ENCODE measurements at places on chromosomes 16 and 17.

DNA sequence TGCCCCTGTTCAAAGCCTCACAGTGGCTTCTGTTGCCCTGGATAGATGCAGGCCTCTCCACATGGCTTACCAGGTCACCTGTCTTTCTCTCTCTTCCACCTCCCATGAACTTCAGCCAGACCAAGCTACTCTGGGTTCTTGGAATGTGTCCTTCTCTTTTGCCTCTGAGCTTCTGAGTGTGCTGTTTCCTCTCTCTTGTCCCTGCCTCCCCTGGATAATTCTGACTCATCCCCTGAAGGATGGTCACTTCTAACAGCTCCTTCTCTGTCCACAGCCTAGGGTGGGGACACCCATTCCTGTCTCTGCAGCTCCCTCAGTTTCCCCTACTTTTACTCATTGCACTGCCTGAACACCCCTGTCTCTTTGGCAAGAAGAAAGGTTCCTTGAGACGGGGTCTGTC is 2.9 kb downstream of the GUCY2D start:
- no peak for DNase-seq

GRCh38 chr17:44310609-44311376 is 2.4 kb downstream of the RUNDC3A start:
- peak; percentile 61 for DNase-seq

GRCh38 chr16:27221576-27222248 is 18.4 kb downstream of the KDM8 start:
- no peak for DNase-seq

DNA sequence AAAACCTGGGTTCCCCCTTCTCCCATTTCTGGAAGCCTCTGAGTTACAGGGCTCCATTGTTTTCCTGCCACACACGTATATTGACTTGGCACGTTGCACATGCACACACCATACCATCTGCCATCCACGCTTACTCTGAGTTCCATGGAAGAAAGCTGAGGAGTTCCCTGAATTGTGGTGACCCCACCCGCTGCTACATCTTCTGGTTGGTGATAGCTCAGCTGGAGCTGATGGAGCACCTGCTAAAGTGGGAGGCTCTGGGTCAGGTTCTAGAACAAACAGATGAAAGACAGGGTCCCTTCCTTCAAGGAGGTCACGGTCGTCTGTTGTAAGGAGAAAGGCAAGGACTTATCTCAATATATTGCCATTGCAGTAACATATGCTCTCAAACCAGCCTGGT is 41.1 kb downstream of the TMEM11 start:
- no peak for DNase-seq

DNA sequence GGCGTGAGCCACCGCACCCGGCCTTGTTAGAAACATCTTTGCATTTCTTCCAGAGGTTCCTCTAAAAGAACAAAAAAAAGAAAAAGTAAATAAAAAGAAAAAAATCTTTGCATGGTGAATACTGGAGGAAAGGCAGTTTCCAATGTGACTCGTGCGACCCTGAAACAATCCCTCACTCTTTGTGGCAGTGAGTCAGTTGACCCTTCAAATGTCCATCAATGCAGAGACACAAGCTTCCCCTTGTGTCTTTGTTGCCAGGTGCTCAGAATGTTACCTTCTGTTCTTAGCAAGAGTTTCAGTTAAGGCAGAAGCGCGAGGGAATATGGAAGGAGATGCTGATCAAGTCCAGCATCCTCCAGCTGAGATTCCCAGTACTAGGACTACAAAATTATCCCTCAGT is 16.4 kb downstream of the CACNG4 start:
- DNase-seq = no peak

DNA sequence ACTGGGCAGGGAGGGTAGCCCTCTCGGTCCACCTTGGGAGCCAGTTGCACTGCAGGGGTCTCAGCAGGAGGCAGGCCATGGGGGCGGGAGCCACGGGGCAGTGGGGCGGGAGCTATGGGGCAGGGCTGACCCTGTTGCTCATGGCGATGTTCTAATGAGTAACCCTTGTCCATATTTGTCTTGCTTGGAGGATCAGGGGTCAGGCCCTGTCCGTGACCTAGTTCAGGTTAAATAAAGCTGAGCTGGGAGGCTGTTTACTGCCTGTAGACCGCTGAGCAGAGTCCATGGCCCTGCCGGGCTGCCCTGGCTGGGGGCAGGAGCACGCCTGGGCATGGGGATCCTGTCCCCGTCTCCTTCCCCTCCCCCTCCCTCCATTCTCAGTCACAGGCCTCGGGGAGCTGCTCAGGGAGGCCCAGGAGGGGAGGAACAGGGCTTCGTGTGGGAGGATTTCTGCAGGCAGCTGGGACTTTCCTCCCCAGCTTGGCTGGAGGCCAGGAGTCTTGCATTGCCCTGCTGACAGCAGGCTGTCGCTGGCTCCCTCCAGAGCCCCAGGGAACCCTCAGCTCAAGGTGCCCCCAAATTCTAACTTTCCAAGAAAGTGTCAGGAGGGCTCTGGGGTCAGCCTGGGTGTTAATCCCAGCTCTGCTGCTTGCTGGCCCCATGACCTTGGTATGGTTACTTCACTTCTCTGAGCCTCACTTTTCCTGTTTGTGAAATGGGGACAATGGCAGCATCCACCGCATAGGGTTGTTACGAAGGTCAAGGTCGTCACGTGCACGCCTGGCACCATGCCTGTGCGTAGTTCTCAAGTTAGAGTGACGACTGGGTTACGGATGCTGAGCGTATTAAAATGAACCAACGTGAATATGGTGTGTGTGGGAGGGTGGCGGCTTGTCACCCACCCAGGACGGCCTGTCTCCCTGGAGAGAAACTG is 6.1 kb upstream of the SERPINF2 start:
- DNase-seq = peak; percentile 42

GRCh38 chr17:41799366-41799765 is 12.4 kb downstream of the P3H4 start:
- DNase-seq = no peak

DNA sequence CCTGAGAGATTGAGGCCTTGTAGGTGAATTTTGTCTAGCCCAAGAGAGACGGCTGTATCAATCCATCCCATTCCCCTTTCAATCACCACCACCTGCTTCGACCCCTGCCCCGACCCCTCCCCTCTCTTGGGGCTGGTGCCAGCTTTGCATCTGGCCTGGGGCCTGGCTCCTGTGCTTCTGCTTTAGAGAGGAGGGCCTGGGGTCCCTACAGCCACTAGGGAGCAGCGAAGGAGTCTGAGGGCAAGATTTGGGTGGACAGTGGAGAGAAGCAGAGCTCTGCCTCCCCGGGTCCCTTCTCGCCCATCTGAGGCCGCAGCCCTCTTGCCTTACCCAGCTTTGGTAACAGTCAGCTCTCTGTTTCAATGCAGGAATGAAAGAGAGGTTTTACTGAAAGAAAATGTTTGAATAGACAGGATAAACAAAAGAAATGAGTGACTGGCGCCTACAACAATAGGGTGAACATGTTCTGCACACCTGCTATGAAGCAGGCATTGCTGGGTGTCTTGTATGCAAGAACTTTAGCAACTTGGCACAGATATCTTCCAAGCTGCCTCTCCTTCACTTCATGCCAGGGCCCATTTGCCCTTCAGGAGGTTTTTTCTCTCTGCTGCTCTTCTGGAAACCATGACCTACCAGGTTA is 57.4 kb downstream of the SLC47A1 start:
- DNase-seq = no peak

DNA sequence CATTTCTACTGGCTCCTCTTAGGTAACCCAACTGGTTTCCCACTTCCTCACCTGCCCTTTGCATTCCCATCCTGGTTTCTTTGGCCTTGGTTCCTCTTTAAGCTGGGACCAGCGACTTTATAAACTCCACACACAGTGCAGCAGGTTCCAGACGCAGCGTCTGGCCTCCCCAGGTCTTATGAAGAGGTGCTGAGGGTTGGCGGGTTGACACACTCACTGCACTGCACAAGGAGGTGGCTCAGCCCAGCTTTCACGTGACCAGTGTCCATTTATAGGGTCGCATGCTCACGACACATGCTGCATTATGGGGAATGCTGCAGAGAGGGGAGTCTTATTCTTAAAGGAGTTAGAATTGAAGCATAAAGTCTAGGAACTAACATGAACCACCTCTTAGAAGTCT is 70.8 kb downstream of the ZFHX3 start:
- no peak for DNase-seq

GRCh38 chr17:27895123-27895895 is 2.1 kb upstream of the LYRM9 start:
- no peak for DNase-seq

DNA sequence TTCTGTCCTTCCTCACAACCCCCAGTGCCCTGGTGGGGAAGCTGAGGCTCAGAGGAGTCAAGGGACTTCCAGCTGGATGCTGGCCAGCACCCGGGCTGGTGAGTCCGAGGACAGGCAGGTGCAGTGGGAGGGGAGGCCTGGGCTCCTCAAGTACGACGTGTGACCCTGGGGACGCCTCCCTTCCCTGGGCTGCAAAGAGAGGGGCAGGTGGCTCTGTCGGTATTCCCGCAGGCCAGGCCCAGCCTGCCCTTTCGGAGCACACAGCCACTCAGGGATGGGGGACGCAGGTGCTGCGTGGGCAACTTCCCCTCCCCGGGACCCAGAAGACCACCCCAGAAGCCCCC is 33.1 kb upstream of the PVALEF start:
- no peak for DNase-seq

DNA sequence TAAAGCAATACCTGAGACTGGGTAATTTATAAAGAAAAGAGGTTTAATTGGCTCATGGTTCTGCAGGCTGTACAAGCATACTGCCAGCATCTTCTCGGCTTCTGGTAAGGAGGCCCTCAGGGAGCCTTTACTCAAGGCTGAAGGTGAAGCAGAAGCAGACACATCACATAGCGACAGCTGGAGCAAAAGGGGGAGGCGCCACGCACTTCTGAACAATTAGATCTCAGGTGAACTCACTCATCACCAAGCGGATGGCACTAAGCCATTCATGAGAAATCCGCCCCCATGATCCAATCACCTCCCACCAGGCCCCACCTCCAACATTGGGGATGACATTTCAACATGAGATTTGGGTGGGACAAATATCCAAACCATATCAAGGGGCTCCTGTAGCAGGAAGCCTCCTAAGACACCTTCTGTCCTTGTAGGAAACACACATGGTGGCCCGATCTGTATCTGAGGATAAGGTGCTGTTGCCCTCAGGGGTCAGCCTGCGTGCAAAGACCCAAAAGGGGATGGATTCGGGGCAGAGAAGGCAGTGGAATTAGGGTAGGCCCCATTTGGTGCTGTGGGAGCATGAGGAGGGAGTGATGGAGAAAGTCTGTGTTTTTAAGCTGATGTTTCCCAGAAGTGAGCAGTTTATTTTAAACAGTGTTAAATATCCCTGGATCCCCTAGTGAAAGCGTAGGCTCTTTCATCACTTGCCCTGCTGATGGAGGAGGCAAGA is 23.0 kb downstream of the IL21R start:
- DNase-seq = no peak

DNA sequence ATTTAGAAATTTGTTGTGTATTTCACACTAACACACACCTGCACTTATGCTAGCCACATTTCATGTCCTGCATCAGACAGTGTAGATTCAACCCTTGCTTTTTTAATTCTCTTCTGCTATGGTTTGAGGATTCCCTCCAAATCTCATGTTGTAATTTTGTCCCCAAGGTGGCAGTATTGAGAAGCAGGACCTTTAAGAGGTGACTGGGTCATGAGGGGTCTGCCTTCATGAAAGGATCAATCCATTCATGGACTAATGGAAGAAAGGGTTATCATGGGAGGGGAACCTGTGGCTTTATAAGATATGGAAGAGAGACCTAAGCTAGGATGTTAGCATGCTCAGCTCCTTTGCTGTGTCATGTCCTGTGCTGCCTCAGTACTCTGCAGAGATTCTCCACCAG is 1032.2 kb downstream of the CDH11 start:
- DNase-seq = peak; percentile 46

- DNase-seq = no peak
Measured at GRCh38 chr17:17541640-17542001, 45.4 kb upstream of the RASD1 start.

DNA sequence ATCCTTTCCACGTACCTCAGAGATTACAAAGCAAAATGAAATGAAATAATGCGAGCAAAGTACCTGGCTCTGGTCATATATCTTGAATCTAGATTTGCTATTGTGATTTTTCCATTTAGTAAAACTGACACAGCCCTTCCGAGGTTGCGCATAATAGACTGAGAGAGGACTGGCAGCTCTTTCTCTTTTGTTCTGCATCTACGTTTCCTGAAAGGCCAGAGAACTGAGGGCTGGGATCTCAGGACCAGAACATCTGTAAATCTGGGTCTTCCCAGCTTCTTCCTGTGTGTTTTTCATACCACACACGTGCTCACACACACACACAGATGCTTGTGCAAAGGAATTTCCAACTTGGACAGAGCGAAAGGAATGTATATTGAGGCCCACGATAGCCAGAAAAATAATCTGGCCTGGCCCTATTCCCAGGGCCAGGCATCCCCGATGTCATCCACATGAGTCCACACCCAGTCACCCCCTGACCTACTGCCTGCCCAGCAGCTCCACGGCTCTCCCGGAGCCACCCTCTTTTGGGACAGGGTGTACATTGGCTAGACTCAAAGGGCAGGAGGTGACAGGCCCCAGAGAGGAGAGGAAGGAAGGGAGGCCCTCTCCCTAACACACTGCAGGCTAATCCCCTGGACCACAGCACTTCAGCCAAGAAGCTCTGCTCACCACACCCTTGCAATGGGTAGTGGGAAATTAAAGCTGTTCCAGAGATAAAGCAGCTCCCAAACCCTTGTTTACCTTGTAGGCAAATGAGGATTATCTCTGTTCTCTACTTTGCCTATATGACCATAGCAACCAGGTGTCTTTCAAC is 41.8 kb downstream of the NOL11 start:
- DNase-seq = no peak

DNA sequence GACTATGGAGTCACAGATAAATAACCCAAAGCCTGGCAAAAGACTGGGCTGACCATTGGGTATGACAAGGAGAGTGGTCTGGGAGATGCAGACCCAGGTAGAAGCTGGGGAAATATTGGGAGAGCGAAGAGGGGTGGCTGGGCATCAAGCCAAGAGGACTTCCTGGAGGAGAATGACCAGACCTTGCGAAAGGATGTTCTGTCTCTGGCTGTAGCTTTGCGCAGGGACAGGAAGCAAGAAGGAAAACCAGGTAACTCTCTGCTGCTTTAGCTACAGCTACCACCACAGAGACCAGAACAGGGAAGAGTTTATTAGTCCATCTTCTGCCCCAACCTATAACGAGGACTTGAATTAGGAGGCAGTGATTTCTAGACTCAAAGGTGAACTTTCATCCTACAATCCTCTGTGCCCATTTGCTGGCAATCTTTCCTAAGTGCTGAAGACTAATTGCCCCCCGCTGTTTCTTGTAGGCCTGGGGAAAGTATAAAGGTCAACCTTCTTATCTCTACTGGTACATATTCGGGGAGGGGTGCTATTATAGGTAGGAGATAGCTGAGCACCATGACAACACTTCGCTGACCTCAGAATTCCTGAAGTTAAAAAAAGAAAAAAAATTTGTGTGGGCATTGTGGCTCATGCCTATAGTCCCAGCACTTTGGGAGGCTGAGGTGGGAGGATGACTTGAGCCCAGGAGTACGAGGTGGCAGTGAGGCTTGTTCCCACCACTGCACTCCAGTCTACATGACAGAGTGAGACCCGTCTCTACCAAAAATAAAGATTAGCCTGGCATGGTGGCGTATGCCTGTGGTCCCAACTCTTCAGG is 19.1 kb upstream of the KIFC3 start:
- no peak for DNase-seq

- no peak for DNase-seq
Measured at GRCh38 chr17:31529841-31530251, 138.4 kb downstream of the RAB11FIP4 start.

- no peak for DNase-seq
Measured at GRCh38 chr16:66455970-66456369, 28.9 kb downstream of the BEAN1 start.

GRCh38 chr17:80477647-80478478 is 1.5 kb upstream of the NPTX1 start:
- DNase-seq = peak; percentile 81

GRCh38 chr16:57098188-57098841 is 5.9 kb downstream of the CPNE2 start:
- peak; percentile 64 for DNase-seq

- no peak for DNase-seq
Measured at GRCh38 chr17:27994586-27994985, 47.9 kb upstream of the NLK start.

All from BE2C (cell line).